Naive thymus-derived CD8-positive, alpha-beta T cell (primary cell): ENCODE measurements at places on chromosomes 12 and 14.

- DNase-seq = peak; percentile 14
These were observed 301.1 kb downstream of the DUSP6 start for GRCh38 chr12:89051065-89051677.

GRCh38 chr12:30019366-30020140 is 235.8 kb upstream of the TMTC1 start:
- no peak for DNase-seq

DNA sequence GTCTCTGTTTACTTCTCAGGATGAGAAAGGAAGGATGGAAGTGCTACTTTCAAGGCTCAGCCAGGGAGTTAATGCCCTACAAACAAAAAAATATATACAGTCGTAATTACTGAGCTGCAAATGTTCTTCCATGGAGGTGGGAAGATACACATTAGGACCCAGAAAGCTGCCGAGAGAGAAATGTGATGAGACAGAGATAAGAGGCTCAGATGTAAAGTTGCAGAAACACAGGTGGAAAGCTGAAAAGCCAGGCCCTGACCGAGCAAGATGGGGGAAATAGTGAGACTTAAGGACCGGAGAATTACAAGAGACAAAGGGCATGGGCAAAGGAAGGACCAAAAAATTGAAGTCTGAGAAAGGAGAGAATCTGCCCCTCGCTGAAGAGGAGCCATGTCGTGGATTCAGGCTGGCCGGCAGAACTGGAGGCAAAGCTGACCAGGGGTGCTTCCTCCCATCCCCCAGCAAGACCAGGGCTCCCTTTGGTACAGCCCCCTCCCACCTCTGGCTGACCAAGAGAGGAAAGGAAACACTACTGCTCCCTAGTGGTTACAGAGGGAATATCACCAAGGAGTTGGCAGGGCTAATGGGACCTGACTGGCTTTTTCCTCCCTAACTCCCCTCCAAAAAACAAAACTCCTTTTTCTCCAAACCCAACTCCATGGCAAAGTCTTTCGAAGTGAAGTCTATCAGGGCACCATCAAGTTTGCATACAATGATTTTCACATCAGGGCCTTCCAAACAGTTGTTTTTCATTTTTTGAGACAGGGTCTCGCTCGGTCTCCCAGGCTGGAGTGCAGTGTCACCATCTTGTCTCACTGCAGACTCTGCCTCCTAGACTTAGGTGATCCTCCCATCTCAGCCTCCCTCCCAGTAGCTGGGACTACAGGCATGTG is 12.1 kb downstream of the ZFHX2 start:
- no peak for DNase-seq

DNA sequence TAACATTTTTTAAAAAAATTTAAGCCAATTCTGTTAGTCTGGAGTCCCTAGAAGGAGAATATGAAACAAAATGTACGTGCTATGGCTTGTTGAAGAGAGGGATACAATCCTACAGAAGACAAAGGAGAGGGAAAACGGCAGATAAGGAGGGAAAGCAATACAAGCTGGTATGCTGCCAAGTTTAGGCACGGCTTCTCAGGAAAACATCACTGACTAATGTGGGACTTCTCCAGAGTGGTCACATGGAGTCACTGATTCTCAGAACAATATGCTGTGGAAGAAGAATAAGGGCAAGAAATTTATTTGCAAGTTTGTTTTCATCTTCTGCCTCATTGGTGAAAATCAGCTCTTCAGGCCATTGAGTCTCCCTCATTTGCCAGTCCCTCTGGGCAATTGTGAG is 22.9 kb upstream of the NR1H4 start:
- DNase-seq = no peak

DNA sequence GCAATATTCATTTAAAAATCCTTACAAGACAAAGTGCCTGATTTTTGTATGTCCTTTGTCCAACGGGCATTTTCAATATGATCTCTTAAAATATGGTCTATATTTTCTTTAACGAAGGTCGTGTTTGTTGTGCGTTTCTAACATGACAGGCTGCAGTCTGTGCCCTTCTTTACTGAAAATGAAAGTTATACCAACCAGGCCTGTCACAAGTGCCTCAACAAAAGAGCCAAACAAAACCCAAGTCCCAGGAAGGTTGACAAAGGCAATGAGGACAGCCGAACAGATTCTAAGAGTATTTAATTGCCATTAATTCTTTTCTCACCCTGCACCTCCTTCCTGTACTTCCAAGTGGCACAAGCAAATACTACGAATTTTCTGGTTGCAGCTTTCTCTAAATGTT is 13.9 kb downstream of the PAX9 start:
- no peak for DNase-seq

DNA sequence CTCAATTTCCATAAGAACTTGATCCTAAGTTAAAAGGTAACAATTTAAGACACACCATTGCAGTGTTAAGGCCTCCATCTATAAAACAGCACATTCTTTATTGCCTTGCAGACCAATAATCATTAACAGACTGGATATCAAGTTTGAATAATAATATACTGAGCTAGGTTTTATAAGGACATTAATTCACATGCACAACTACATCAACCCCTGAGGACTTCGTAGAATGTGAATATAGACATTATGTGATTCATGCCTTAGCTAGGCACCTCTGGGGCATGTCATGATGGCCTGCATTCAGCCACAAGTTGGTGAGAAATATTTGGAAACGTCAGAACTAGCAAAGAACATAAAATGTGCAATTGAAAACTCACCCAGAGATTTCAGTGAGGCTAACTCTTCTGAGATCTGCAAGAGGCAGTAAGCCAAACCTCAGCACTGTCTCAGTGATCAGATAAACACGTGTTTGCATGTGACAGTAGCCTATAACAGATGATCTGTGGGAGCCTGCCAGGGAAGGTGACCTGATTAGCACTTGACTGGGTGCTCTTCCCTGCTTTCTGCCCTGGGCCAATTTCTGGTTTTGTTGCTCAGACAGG is 492.2 kb downstream of the FLRT2 start:
- no peak for DNase-seq

GRCh38 chr14:50452296-50452695 is 55.6 kb upstream of the CDKL1 start:
- DNase-seq = no peak

- DNase-seq = no peak
These were observed 183.0 kb downstream of the SLC15A5 start for GRCh38 chr12:16094437-16094836.

- DNase-seq = no peak
These were observed 103.6 kb upstream of the LRIG3 start for GRCh38 chr12:59023861-59024424.

DNA sequence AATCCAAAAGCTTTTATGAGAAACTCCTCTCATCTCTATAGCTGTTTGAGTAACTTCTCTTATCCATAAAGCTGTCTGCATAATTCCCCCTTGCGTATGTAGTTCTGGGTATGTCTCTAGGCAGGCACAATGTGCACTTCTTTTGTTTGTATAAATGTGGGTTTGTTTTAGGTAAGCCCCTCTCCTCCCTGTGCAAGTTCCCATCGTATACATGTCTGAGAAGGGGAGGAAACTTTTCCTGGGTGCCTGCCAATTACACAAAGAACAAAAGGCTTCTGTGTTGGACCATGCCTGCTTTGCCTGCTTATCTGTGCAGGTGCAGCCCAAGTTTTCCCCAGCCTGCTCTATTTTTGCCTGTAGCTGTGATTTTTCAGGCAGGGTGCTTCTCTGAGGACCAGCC is 96.7 kb downstream of the CCER1 start:
- no peak for DNase-seq

GRCh38 chr12:40586823-40587222 is 105.4 kb upstream of the CNTN1 start:
- DNase-seq = no peak

DNA sequence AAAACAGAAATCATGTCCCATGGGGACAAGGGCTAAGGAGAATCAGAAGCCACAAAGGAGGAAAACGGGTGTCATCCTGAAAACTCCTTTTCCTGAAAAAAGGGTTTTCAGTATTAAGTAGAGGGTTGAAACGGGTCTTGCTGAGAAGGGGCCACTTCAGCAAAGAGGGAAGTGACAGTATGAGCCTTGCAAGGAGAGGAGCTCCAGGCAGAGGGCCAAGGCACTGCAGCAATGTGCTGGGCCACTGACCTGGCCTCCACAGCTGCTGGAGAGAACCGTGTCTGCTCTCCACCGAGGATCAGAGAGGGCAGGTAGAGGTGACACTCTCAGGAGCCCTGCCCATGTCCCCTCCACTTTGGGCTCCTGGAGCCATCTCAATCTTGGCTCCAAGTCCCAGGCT is 103.3 kb downstream of the NCOR2 start:
- DNase-seq = no peak

GRCh38 chr12:49304161-49304560 is 9.2 kb downstream of the PRPH start:
- no peak for DNase-seq

DNA sequence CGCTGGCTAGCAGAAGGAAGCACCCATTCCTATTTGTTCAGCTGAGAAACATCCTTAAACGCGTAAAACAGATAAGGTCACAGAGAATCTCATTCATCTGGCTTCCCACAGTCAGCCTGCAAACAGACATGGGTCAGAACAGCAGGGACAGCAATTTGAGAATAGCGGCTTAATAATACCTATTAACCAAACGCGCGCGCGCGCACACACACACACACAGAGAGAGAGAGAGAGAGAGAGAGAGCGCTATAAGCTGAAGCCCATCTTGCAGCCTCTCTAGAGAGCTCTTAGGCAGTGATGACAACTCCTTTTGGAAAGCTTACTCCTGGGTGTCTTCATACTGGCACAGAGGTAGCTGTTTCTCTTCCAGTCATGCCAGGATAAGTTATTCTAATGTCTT is 26.4 kb downstream of the TMEM132D start:
- no peak for DNase-seq

DNA sequence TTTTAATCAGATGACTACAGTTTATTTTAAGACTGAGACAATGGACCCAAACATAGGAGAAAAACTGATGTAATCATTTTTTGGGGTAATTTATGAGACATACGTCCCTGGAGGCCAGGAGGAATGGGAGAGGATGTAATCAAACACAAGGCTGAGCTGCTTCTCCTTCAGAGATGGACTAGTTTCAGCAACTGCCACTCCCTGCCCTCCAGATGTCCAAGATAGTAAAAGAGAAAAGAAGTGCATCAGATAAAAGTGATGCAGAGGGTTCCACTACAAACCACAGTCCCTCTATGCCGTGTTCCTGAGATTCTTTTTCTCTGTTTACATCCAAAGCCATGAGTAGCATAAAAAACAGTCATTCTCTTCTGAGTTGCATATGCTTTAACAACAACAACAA is 101.1 kb downstream of the DACT1 start:
- no peak for DNase-seq

GRCh38 chr12:46523446-46523845 is 150.9 kb upstream of the SLC38A2 start:
- DNase-seq = no peak

- no peak for DNase-seq
These were observed 58.4 kb downstream of the PTHLH start for GRCh38 chr12:27913999-27914614.

- no peak for DNase-seq
These were observed 394.5 kb upstream of the GARIN6 start for GRCh38 chr12:99253068-99253467.

DNA sequence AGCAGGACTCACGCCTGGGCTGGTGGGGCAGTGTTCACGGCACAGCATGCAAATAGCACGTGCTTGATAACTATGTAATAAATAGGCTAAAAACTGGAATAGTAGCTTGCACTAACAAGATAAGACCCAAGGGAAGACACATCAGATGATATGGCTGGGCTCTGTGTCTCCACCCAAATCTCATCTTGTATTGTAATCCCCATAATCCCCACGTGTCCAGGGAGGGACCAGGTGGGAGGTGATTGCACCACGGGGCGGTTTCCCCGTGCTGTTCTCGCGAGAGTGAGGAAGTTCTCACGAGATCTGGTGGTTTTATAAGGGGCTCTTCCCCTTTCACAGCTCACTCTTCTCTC is 46.9 kb downstream of the RIMBP2 start:
- DNase-seq = no peak

DNA sequence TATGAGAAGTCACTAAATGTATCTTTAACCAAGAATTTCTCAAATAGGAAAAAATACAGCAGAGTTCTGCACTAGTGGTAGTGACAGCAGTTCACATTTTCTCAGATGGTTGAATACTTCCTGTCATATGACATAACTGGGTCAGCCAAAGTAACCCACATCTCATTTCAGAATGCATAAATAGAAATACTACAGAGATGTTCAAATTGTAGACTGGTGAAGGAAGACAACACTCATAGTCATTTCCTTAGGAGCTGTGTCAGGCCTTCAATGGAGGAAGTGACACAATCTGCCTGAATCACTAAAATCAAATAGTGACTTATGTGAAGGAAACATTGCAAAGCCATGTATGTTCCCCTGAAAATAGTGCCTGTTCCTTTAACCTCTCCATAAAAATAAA is 32.4 kb downstream of the FERMT2 start:
- peak; percentile 64 for DNase-seq

GRCh38 chr12:118734266-118734665 is 247.1 kb upstream of the SRRM4 start:
- no peak for DNase-seq

GRCh38 chr12:49336645-49337584 is at the start of gene C1QL4:
Gene C1QL4 (minus strand): TSS chr12:49337188. CDS start chr12:49336477, 711 bp downstream.
- DNase-seq = peak; percentile 86

DNA sequence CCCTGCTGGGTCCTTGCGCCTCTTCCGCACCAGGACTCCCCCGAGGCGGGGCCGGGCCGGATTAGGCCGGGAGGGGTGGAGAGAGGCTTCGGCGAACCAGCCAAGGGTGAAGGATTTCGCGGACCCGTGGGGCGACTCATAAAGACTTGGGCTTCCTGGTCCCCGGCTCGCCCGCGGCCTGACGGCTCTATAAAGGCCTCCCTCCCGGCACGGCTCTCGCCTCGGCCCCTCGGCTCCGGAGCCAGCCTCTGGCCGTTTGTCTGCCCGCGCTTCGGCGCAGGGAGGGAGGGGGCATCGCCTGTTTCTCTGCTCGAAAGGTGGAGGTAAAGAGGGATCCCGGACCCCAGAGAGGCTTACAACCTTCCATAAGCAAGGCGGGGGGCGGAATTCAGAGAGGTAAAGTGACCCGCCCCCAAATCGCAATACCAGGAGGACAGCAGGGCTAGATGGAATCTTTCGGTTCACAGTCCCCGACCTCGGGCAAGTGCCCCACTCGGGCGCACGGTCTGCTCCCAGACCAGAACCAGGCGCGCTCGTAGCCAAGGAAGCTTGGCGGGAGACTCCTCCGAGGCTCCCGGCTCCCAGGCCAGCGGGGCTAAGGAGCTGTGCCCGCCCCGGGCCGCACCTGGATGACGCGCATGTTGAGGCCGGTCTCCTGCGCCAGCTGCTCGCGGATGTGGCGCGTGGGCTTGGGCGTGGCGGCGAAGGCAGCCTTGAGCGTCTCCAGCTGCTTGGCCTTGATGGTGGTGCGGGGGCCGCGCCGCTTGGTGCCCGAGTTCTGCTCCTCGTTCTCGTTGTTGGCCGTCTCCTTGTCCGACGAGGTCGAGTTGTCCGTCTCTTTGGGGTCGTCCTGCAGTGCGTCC is 3.9 kb downstream of the LHX5 start:
- DNase-seq = no peak

DNA sequence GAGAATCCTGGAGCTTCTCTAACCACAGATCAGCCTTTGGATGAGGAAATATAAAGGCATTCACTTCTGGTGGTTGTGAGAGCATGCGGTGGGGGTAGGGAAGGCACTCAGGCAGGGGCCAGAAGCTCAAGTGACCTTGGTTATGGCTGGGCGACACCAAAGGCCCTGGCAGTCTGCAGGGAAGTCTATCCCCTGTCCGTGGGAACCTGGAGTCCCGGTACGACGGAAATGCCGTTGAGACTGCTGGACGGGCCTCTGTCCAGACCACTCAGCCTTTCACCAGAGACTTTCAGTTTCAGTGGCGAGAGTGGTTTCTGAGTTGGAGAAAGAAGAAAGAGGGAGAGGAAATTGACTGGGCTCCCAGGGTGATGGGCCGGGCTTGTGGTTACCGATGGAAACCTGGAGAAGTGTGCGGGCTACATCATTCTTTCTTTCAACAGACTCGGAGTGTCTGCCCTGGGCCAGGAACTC is 20.9 kb downstream of the ISCA2 start:
- no peak for DNase-seq
